ENCODE measurements at places on chromosomes 1 and 21.

- DNase-seq = no peak
Measured at GRCh38 chr21:37000381-37000780, 6.1 kb upstream of the RIPPLY3 start.

GRCh38 chr1:104132382-104132973, 382.8 kb downstream of the AMY1C start:
- DNase-seq = peak; percentile 7

GRCh38 chr1:221511797-221512196, 230.1 kb downstream of the DUSP10 start:
- DNase-seq = no peak

DNA sequence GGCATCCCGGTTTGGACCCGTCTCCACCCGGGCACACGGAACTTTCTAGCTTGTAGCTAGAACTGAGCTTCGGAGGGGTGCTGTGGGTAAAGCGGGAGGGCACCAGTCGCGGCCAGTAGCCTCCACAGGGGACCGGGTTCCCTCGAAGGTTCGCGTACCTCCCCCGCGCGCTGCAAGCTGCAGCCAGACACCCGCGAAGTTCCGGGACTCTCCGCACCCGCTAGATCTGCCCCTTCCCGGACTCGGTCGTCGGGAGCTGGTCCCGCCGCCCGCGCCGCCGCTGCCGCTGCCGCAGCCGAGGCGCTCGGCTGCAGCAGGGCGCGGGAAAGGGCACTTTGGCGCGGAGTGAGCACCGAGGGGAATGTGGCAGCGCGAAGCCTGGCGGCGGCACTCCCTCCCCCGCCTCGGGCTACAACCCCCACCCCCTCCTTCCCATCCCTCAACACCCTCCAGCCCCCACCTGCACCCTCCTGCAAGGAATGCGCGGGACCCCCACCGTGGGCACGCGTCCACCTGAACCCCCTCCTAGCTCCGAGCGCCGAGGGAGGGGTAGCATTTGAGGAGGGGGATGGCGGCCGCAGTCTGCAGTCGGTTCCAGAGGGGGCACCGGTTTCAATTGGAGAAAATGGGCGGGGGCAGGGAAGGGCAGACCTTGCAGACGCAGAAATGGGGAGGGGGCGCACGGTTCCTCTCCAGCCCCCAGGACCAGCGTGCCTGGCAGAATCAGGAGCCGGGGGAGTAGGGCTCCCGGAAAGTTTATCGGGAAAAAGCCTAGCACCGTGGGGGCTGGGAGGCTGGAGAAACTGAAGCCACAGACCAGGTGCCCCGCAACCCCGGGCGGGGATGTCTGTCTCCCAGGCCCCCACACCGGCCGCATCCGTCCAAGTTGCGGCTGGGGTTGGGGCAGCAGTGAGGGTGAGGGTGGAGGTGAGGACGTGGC, 968 bp downstream of the CSMD2 start:
- peak; percentile 82 for DNase-seq

DNA sequence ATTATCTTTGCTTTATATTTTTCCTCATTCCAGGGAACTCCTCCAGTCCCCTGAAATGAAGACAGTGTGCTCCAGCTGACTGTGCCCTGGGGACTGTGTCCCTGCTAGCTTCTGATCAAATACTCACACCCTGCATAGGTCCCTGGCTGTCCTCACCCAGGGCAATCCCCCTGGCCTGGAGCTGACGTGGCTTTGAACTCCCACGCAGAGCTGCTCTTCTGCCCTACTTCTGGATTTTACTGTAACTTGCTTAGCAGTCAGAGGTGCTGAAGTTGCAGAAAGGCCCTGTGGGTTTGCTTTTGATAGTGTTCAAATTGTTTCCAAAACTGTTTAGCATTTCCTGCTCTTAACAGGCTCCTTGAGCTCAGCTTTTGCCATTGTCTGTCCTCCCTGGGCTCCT, 186.5 kb downstream of the FASLG start:
- DNase-seq = no peak

DNA sequence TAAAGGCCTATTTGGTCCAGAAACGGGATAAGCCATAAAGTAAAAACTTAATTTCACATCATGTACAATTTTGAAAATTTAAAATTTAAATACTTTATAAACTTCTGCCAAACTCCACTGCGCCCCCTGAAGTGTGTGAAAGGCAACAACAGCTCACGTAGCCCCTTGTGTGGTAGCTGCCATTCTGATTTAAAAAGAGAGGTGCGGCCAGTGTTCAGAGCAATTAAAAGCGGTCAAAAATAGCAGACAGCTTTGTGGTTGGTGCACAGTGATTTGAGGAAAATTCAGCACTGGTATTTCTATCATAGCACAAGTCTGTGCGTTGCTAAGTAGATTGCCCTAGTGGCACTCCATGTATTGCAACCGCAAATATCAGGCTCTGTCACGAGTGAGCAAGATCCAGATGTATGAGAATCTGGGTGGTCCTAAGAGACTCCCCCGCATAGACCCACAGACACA, 122.5 kb downstream of the ATG4C start:
- DNase-seq = peak; percentile 23

- DNase-seq = no peak
Measured at GRCh38 chr1:207418351-207418750, 35.8 kb upstream of the CR2 start.

DNA sequence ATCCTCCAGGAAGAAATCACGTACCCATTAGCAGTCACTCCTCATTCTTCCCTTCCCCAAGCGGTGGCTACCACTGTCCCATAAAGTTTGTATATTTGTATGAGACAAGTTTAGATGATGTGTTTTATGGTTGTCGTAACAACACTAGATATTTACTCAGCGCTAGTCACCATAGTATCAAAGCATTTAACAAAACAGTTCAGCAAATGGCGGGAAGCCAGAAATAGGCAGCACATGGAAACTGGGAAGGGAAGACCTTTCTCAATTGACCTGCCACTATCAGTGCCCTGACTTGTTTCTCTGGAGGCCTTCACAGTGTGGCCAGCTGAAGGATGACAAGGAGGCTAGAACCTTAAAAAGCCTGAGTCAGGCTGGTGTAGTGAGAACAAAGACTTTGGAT, 31.1 kb downstream of the CNST start:
- no peak for DNase-seq

GRCh38 chr1:160781186-160781766, 14.7 kb upstream of the LY9 start:
- no peak for DNase-seq

- no peak for DNase-seq
Measured at GRCh38 chr1:21655259-21655658, 13.9 kb downstream of the RAP1GAP start.

DNA sequence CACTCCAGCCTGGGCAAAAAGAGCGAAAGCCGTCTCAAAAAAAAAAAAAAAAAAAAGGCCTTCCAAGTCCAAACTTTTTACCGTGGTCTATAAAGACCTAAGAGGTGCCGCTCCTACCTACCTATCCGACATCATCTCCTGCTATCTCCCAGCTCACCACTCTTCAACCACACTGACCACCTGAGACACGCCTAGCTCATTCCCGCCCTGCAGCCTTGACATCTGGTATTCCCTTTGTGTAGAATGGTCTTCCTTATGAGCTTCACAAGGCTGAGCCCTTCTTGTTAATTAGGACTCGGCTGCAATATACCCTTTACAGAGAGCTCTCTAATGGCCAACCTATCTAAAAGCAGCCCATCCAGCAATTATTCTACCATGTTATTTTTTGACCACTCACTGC, 680 bp downstream of the MAGOH start:
- DNase-seq = peak; percentile 43

- no peak for DNase-seq
Measured at GRCh38 chr1:157870490-157870889, 28.9 kb upstream of the CD5L start.

DNA sequence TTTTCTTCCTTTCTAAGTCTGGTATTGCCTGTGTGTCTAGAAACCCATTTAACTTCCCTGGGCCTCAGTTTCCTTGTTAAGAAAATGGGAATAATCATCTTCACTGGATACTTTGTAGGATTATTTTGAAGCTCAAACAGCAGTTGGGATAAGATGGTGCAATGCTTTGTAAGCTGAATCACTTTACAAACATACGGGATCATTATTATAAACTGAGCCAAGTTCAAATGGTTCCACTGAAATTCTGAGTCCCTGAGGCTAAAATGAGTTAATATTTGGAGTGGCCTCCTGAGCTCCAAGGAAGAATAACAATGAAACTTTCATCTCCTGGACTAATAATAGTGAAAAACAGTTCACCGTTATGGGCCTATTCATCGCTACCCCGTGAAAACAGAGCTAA, 388.0 kb downstream of the PLPP3 start:
- DNase-seq = no peak

DNA sequence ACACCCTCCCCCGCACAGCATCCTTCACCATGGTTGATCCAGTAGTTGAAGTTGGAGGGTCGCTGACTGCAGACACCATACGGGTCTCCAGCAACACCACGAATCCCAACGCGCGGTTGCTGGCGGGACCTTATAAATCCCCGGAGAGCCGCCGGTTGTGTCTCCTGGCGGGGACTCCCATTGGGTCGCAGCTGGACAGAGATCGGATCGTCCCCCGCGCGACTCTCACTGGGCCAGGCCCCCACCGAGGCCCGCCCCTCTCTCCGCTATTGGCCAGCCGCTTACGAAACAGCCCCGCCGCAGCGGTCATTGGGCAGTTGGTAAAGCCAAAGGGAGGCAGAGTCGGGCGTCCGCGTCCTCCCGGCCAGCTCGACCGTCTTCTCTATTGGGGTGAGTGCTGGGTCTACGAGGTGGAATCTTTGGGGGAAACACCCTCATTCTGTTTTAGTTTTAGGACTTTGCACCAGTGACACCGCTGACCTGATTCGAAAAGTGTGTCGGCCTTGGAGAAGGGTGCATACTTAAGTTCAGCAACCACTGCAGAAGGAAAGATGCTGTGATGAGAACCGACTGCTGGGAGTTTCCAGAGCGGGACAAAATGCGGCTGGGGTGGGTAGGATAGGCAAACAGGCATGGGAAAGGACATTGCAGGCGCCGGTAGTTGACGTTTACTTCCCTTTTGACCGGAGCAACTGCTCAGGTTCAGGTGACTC, 27.4 kb downstream of the RABIF start:
- peak; percentile 98 for DNase-seq

- DNase-seq = no peak
Measured at GRCh38 chr1:193458628-193459027, 272.2 kb upstream of the B3GALT2 start.

DNA sequence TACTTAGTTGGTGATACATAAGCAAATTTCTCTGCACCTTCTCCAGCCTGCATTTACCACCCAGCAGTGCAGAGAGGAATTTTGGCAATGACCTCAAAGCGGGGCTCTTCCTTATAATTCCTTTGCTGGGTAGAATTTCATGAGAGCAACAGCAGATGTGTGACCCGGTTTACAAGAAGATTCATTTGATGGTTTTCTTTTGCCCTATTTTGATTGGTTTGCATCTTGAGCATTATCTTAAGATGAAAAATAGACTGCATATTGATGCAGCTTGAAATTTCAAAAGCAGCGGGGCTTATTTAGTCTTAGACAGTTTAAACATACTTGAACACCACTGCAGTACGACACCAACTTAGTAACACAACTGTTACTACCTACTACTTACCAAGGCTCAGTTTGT, 378.9 kb downstream of the TTLL7 start:
- no peak for DNase-seq

Data from H7 (cell line).